Left ventricle myocardium superior (tissue), 1 donor: ENCODE measurements at places on chromosomes 7 and 10. TPM values are rescaled to one million over a fixed set of nuclear protein-coding genes. Genes with fewer than 3 reads are reported as not detected.

Gene ETV1
- total RNA-seq, result 29.8 TPM

Gene DTX2
- total RNA-seq, result 9.3 TPM

- DNase-seq, result peak; percentile 71
Observed at GRCh38 chr7:47635091-47636080, 53.5 kb upstream of the TNS3 start.

DNA sequence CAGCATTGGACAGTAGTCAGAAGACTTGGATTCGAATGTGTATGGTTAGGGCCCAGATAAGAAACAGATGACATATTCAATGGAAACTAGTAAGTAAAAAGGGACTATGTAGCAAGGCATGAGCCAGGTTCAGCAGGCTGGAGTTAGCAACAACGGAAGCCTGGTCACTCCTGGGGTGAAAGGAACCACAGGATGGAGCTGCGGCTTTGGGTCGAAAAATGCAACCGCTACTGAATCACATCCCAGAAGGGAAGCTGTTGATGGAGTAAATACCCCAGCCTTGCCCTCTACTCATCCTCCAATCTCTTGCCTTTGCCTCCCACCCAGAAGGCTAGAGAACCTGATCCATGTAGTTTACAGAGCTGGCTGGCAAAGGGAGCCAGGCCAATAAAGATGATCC, 37.5 kb upstream of the EGR2 start:
- DNase-seq, result no peak

- DNase-seq, result no peak
Observed at GRCh38 chr10:17216217-17216900, 11.7 kb upstream of the VIM start.

- DNase-seq, result no peak
Observed at GRCh38 chr10:4062751-4063150, 277.7 kb upstream of the KLF6 start.
